ENCODE measurements at places on chromosomes 5 and 9.

DNA sequence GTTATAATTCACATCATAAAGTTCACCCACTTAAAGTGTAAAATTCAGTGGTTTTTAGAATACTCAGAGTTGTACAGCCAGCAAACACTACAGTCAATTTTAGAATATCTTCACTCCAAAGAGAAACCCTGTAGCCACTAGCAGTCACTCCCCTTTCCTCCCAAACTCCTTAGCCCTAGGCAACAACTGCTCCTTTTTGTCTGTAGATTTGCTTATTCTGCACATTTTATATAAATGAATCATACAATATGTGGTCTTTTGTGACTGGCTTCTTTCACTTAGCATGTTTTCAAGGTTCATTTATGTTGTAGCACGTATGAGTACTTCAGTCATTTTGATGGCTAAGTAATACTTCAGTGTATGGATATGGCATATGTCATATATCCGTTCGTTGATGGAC, 38.7 kb downstream of the TGFBR1 start:
- no peak for DNase-seq

DNA sequence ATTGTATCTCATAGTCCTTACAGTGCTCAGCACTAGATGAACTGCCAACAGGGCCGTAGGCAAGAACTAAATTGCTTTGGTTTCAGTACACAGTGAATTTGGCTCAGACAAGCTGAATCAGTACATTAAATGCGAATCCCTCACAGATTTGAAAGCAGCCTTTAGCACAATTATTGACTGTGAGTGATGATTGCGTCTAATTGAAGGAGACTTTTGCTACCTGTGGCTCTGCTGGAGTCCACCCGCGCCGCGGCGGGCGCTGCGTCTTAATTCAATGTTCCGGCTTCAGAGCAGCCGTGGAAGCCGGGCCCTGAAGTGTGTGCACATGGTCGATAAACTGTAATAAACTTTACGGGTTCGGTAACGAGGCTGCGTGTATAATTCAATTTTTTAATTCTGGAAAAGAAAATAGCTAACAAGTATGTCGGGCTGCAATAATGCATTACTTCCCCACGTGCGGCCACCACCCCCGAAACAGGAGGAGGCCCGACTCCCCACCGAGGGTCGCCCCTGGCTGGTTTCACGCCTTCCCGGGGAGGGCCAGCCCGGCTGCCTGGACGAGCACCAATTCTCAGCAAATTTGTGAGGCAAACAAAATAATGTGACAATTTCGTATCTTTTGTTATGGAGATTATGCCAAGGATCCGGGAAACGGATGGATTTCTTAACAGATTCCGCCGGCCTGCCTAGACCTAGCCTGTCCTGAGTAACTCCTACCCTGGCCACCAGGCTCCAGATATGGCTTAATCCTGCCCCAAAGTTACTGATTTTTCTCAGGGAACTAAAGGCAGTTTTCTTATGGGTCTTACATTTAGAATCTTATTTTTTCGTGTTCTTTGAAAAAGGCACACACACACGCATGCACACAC, 269.4 kb upstream of the IRX1 start:
- no peak for DNase-seq

GRCh38 chr9:21591221-21592062, 109.3 kb upstream of the IFNE start:
- DNase-seq = peak; percentile 62

- no peak for DNase-seq
Measured at GRCh38 chr9:99954819-99955218, 48.4 kb downstream of the STX17 start.

DNA sequence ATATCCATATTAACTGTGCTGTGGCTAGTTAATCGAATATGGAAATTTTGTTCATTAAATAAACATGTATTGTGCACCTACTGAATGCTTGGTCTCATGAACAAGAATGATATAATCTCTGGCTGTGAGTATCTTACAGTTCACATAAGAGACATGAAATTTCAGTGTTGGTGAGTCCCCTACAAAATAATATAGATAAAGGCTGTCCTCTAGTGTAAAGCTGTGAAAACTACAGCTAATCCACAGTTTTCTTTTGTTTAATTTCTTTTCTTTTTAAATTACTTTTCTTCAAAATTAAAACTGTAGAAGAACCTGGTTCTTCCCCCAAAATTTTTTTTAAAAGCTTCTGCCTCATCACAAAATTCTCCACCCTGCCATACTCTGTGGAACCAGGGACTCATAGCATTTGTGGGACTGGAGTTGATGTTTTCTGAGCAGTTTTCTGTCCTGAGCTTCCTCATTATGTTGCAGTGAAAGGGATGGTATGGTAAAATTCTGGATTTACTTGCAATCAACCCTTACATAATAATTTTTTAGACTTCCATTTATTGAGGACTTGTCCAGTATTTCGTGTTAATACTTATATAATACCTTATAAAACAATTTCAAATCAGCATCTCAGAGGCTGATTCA, 135.0 kb downstream of the STK32A start:
- DNase-seq = no peak

GRCh38 chr5:147617191-147617606, 107.3 kb upstream of the DPYSL3 start:
- DNase-seq = no peak

DNA sequence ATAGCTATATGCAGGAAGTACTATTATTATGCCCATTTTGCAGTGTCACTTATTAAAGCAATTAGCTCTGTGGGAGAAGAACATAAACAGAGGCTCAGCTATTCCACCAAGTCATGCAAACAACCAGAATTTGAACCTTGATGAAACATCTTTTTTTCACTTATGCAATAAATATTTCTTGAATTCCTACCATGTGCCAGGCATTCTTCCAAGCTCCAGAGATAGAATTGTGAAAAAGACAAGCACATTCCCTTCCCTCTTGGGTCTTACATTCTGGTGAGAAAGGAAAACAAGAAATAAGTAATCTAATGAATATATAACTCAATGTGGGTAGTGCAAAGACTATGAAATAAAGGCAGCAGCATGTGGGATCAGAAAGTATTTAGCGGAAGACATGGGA, 32.1 kb upstream of the ADRB2 start:
- no peak for DNase-seq

- no peak for DNase-seq
Measured at GRCh38 chr9:32671333-32671732, 35.9 kb upstream of the TAF1L start.

GRCh38 chr5:174045470-174046025, at the start of gene NSG2:
TSS of gene NSG2 (plus strand) at chr5:174045706. CDS start at chr5:174046756, 1,050 bp downstream.
- DNase-seq = peak; percentile 39

- DNase-seq = no peak
Measured at GRCh38 chr9:90697808-90698207, 55.2 kb upstream of the DIRAS2 start.

- DNase-seq = no peak
Measured at GRCh38 chr5:881551-881935, 11.1 kb downstream of the BRD9 start.

GRCh38 chr5:151572657-151573368, 18.3 kb downstream of the FAT2 start:
- no peak for DNase-seq

DNA sequence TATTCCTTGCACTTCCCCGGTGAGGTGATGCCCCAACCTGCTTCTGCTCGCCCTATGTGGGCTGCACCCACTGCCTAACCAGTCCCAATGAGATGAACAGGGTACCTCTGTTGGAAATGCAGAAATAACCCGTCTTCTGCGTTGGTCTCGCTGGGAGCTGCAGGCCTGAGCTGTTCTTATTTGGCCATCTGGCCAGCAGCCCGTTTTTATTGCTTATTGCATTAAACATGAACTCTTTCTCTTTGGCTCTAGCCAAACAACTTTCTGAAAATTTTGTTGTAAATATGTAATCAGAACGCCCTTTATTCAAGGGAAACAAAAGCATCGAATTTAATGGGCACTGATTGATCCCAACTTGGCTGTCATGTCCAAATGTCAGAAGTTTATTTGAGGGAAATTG, 124.7 kb upstream of the FTMT start:
- no peak for DNase-seq

GRCh38 chr5:59709846-59710245, 183.7 kb downstream of the PDE4D start:
- no peak for DNase-seq

GRCh38 chr9:18056993-18057369, 417.0 kb upstream of the ADAMTSL1 start:
- no peak for DNase-seq

DNA sequence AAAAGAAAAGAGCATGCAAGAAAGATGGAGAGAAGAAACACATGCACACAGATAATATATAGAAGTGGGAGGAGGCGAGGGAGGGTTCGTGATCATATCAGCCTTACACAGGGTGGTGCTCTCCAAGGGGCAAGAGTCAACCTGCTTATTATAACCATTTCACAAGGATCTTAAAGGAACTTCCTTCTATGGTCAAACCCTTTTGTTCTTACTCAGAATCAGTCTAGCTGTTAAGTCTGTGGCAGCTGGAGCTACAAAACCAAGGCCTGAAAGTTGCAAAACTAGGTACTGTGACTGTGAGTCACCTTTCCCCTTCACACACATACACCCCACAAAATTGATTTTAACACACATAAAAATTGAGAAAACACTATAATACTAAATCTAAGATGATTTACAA, 18.5 kb upstream of the ERMP1 start:
- DNase-seq = peak; percentile 38

- no peak for DNase-seq
Measured at GRCh38 chr9:22682961-22683699, 236.5 kb downstream of the DMRTA1 start.

DNA sequence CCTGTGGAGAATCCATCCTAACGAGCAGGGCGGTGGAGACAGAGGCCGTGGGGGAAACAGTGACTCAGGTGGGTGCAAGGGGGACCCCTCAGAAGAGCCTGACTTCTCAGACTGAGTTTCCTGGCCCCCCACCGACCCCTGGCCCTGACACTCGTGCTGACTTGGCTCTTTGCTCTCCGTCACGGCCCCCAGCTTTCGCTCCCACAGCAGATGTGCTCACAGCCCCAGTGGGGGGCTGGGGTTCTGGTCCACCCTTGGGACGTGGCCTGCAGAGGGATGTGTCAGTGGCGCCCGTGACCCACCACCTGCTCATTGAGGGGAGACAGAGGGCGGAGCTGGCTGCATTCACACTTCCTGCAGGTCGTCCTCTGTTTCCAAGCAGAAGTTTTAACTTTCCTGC, 62.9 kb upstream of the IRX4 start:
- DNase-seq = no peak

Measured in stimulated activated CD4-positive, alpha-beta T cell treated with anti-CD3 and anti-CD28 coated beads, Interleukin-2, amount 100 ng/mL, for 24 hours (primary cell).